Foreskin melanocyte (primary cell): ENCODE measurements at places on chromosomes 1 and 21.

- no peak for DNase-seq
Observed at GRCh38 chr1:25917996-25918395, 11.8 kb upstream of the STMN1 start.

GRCh38 chr1:43468414-43468813 lies 14.7 kb upstream of the HYI start:
- DNase-seq, result no peak

DNA sequence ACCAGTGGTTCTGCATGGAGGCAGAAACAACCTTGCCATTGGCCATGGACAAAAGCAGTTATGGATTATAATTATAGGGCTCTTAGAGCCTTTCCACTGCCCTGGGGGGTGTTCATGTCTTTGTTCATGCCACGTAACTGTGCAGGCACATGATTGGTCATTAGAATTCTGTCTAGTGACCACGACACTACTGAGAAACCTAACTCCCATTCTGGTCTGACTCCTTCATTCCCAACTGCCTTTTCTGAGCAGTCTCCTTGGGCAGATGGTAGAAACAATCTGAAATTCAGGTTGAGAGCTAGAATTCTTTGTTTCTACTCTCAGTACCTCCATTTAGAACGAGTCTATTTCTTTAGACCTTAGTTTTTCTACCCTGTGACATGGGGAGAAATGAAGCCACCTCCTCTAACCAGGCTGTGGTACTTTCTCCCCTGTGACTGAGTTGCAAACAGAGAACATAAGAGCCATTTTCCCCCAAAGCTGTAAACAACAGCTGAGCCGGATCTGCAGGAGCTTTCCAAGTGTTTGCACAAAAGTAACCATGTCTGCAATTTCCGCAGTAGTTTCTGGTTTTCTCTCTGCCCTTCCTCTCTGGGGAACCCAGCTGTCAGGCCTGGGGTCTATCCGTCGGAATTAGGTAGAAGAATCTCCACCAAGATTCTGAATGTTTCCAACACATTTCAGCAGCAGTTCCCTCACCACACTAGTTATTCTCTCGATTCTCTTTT lies 37.7 kb upstream of the IPO9 start:
- DNase-seq, result no peak

DNA sequence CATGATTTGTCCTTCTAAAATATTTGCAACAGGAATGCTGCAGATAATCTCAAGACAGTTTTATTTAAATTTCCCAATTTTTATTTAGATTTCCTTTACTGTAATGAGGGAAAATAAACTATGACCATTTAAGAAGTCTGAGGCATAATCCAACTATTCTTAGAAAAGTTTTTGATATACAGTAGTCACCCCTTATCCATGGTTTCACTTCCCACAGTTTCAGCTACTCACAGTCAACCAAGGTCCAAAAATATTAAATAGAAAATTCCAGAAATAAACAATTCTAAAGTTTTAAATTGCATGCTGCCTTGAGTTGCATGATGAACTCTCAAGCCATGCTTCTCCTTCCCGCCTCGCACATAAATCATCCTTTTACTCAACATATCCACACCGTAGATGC lies 33.3 kb downstream of the TOR3A start:
- no peak for DNase-seq

DNA sequence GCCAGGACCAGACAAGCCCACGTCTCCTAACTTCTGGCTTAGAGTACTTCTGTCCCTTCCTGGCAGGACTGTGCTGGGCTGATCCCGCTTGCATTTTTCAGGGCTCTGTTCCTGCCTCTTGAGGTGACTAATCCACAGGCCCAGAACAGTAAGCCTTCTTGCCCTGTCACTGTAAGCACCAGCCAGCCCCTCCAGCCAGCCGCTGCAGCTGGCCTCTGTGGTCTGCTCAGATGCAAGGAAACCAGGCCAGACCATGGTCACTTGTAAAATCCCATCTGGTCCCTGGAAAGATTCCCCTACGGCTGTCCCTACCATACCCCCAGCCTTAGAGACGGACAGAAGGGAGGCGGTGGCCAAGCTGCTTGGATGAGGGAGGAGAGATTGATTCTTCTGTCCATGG lies 74.2 kb downstream of the KIRREL1 start:
- DNase-seq, result no peak

DNA sequence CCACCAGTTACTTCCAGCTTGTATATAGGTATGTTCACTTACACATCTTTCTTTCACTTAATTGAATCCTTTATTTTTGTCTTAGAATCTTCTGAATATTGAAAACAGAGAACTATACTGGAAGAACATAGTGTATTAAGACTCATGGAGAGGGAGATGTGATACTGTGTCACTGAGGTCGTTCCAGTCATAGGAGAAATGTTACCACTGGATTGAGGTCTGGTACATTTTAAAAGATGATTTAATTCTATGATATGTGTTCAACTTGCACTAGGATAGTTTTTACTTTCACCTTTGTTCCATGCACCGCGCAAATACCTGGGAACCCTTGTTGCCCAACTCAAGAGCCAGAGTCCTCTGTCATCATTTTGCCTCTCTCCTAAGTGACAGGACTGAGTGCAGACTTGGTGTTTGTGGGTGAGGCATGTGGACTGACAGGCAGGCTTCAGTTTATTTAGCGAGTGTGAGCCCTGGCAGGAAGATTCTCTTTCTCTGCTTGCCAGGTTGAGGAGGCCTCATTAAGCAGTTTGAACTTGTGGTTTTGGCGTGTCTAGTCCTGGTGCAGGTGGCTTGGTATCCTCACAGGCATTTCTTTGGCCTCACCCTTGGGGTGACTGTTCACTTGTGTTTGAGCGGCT lies 63.7 kb downstream of the DYRK1A start:
- DNase-seq, result no peak

DNA sequence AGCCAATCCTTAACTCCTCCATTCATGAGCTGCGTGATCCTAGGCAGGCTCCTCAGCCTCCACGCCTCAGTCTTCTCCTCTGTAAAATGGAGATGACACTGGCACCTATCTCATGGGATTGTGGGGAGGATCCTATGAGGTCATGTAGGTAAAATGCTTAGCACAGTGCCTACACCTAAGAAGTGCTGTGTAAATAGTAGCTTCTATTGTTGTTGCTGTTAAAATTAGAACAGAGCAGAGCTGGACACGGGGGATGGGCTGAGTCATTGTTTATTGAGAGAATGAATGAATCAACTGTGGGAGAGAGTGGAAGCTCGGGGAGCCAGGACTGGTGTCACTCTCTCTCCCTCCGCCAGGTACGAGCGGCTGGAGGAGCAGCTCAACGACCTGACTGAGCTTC lies 43.0 kb downstream of the TMCC2 start:
- no peak for DNase-seq

- DNase-seq, result peak; percentile 70
Observed at GRCh38 chr1:33007190-33008050, 29.3 kb downstream of the AK2 start.

DNA sequence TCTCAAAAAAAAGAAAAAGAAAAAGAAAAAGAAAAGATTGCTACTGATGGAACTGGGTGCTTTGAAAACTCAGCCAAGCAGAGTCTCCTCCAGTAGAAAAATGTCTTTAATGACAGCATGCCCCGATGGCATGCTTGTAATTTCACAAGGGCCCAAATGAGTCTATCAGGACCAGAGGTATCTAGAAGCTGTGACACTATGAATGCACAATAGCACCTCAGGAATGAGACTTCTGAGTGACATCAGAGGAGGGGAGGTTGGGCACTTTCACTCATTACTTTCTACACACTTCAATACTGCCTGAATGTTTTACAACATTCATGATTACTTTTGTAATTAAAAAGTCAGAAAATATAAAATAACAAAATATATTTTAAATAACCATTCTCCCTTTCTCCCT lies 15.1 kb upstream of the CD58 start:
- no peak for DNase-seq

DNA sequence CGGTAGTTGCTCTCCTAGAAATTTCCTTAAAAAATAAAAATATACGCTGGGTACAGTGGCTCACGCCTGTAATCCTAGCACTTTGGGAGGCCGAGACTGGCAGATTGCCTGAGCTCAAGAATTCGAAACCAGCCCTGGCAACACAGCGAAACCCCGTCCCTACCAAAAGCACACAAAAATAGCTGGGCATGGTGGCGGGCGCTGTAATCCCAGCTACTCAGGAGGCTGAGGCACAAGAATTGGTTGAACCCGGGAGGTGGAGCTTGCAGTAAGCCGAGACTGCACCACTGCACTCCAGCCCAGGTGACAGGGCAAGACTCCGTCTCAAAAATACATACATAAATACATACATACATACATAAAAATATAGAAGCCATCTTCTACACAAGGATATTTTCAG lies 262.8 kb downstream of the AKT3 start:
- no peak for DNase-seq

DNA sequence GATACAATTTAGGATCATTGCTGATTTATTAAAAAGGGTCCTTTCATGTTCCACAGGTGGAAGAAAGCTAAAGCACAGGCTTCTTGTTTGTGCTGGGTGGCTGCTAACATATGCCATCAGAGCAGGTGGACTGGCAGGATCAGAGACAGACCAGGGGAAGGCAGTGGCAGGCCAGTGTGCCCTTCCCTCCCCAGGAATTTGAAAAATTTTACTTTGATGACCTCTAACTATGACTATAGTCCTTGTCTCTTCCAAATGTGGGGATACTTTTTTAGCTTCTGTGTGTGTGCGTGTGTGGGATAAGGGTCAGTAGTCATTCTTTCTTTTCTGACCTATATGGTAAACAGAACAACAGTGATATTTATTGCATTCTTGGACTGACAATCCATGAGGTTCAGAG lies 49.9 kb downstream of the LHX9 start:
- no peak for DNase-seq

- DNase-seq, result no peak
Observed at GRCh38 chr1:3529099-3529729, 74.7 kb downstream of the ARHGEF16 start.

DNA sequence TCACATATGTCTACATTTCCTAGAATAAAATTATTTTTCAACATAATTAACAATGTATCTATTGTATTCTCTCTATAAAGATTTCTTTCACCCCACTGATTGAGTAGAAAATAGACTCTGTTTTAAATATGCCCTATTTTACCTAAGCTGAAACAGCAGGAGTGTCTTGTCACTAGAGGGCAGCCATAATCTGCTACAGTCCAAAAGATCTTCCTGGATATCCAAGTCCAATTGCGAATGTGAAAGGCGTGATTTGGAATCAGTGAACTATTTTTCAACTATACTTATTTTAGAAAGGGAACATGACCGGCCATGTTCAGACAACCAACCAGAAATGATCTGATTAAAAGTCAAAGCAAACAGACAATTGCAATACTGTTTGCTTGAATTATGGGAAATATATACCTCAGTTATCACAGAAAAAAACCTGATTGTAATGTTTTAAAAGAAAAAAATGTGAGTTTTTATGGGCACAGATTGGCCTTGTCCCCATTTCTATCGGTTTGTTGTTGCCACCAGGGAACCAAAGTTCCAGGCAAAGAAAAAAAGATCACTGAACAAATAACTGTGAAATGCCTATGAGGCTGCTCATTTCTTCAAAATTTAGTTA lies 1211.0 kb upstream of the ADGRL4 start:
- DNase-seq, result peak; percentile 65

GRCh38 chr1:212678456-212679410 lies 20.9 kb downstream of the BATF3 start:
- no peak for DNase-seq

- DNase-seq, result no peak
Observed at GRCh38 chr1:58412071-58412580, 134.4 kb downstream of the OMA1 start.

- no peak for DNase-seq
Observed at GRCh38 chr1:195637539-195637938, 970.7 kb downstream of the KCNT2 start.

- no peak for DNase-seq
Observed at GRCh38 chr1:39086865-39087409, 60.8 kb downstream of the NDUFS5 start.

- DNase-seq, result peak; percentile 42
Observed at GRCh38 chr1:54121482-54122134, 31.2 kb downstream of the CDCP2 start.

DNA sequence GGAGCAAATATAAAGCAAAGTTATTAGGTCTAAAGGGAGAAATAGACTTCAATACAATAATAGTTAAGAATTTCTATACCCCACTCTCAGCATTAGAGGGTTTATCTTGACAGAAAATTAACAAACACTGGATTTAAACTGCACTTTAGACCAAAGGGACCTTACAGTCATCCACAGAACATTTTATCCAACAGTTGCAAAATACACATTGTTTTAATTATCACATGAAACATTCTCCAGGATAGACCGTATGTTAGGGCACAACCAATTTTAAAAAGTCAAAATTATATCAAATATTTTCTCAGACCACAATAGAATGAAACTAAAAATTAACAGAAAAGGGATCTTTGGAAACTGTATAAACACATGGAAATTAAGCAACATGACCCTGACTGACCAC lies 384.5 kb upstream of the C1orf87 start:
- no peak for DNase-seq

- no peak for DNase-seq
Observed at GRCh38 chr1:17777330-17777729, 22.2 kb downstream of the ACTL8 start.

DNA sequence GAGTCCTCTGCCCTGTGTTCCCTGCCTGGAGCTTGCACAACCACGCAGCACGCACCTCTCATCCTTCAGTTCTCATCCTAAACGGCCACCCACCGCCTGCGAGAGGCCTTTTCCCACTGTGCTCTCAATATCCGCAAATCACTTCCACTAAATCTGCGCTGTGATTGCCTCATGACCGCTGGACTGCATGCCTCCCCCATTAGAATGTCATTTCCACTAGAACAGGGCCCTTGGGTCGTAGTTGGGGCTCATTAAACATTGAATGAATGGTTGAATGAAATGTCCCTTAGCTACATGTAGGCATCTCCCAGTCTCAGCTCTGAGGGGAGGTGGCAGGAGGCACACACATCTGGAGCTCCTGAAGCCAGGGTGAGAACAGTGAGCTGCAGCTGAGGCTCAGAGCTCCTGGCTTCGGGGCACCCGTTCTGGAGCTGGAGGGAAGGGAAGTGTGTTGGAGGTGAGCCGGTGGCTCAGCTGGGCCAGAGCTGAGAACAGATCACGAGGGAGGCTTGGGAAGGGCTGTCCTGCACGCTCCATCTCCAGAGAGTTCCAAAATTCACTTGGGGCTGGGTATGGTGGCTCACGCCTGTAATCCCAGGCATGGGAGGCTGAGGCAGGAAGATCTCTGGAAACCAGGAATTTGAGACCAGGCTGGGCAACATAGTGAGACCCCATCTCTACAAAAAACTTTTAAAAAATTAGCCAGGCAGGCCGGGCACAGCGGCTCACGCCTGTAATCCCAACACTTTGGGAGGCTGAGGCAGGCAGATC lies 30.4 kb downstream of the TMEM201 start:
- no peak for DNase-seq

- no peak for DNase-seq
Observed at GRCh38 chr1:211781260-211781659, 49.3 kb downstream of the LPGAT1 start.

- DNase-seq, result no peak
Observed at GRCh38 chr1:77350012-77350770, 68.4 kb downstream of the AK5 start.

- no peak for DNase-seq
Observed at GRCh38 chr1:38088366-38088765, 41.8 kb upstream of the POU3F1 start.

- DNase-seq, result no peak
Observed at GRCh38 chr1:244010703-244011123, 40.4 kb upstream of the ZBTB18 start.

GRCh38 chr1:235503403-235504121 lies 690 bp downstream of the B3GALNT2 start:
- DNase-seq, result peak; percentile 50

GRCh38 chr1:175808573-175808972 lies 65.2 kb upstream of the TNR start:
- DNase-seq, result no peak

GRCh38 chr1:95119273-95119672 lies 2.1 kb downstream of the TLCD4 start:
- DNase-seq, result no peak
